NCI-H1105 (cell line): ENCODE measurements at places on chromosomes 4 and X.
A peak's percentile ranks its signal among the peaks of the same experiment; 100 is the strongest.

- DNase-seq = no peak
Observed at GRCh38 chr4:183352546-183352945, 30.3 kb upstream of the CLDN24 start.

DNA sequence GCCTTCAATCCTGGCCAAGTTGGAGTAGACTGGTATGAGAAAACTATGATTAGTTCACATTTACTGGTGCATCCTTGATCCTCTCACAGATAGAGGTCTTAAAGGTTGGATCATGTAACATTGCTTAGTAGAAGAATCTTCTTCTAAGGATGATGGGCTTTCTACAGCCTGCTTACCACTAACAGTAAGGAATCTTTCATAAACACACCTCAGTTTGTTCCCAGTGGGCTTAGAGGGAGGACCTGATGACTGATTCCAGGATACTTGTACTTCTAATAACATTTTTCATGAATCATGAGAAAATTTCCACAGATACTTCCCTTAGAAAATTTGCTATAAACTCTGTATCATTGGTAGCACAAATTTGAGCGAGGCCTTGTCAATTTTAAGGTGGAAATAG lies 40.6 kb downstream of the CCNI start:
- DNase-seq = no peak

GRCh38 chr4:56187688-56188087 lies 199.6 kb downstream of the AASDH start:
- DNase-seq = no peak

GRCh38 chrX:136291824-136292223 lies 8.9 kb upstream of the ADGRG4 start:
- no peak for DNase-seq

DNA sequence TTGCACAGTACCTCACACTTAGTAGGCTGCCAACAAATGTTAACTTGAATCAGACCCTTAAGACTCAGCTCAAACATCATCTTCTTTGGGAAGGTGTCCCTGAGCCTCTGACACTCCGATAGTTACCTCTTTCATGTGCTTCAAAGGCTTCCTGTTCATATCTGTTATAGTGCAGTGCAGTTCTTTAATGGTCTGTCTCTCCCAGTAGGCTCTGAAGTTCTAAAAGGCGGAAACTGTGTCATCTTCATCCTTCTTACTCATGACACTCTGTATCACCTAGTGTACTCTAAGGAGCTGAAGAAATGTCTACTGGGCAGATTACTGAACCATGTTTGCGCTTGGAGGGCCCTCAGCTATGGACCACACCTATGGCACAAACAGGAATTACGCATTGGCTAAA lies 2.1 kb upstream of the DIAPH2 start:
- DNase-seq = no peak

DNA sequence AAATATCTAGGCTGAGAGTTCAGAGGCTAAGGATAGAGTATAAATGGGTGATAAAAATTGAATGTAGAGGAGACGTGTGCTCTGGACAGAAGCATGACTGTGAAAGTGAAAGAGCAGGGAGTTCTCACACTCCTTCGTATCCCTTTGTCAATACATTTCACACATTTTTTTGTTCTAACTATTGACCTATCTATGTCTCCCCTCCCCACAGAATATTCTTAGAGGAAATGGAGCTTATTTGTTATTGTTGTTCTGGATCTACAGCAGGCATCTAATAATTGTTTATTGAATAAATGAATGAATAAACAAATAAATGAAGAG lies 57.6 kb downstream of the ENPEP start:
- no peak for DNase-seq

GRCh38 chr4:164935363-164935762 lies 42.1 kb downstream of the TRIM61 start:
- DNase-seq = peak; percentile 32

GRCh38 chrX:118216087-118216486 lies 99.5 kb upstream of the KLHL13 start:
- DNase-seq = no peak

- DNase-seq = no peak
Observed at GRCh38 chr4:2462992-2463762, 5.7 kb upstream of the RNF4 start.

DNA sequence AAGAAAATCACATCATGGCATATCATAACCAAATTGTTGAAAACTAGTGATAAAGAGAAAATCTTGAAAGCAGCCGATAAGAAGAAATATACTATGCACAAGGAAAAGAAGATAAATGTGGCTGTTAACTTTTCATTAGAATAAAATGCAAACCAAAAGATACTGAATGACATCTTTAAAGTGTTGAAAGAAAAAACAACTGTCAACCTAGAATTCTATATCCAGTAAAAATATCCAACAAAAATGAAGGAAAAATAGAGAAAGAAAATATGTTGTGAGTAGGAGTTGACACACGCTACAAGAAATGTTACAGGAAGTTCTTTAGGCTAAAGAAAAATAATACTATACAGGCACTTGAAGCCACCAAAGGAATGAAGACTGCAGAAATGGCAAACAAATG lies 82.0 kb downstream of the FAM184B start:
- DNase-seq = no peak

DNA sequence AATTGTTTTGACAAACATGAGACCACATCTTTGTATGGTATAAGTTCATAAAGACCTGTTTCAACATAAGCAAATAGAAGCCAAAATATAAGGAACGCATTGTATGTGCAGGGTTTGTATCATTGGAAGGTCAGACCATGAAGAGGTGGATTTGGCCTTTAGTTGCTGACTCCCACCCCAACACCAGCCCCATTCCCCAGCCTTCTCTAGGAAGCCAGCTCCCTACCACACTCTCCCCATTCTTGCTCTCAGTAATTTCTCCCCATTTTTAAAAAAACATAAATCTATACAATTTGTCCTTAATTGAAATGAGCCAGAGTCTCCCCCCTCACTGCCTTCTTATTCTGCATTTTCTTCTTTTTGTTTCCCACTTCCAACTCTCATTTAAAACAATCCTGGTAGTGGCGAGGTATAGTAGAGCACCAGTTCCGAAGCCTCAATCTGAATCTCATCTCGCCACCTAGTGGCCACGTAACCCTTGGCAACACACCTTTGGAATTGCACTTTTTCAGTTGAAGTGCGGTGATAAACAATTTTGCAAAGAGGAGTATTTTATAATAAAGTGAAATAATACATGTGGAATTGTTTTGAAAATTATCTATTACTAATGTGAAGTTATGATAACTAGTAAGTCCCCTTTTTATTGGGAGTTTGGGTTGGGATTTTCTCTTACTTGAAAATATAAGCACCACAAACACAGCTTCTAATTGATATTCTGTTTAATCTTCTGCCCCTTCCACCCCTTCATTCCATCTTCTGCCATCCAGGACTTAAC lies 126.6 kb downstream of the ASB9 start:
- DNase-seq = peak; percentile 23

- DNase-seq = no peak
Observed at GRCh38 chr4:183147196-183147595, 48.1 kb downstream of the WWC2 start.
